ENCODE measurements at places on chromosomes 11 and 22.

GRCh38 chr22:47328550-47329243 is 566.2 kb downstream of the TBC1D22A start:
- no peak for DNase-seq

DNA sequence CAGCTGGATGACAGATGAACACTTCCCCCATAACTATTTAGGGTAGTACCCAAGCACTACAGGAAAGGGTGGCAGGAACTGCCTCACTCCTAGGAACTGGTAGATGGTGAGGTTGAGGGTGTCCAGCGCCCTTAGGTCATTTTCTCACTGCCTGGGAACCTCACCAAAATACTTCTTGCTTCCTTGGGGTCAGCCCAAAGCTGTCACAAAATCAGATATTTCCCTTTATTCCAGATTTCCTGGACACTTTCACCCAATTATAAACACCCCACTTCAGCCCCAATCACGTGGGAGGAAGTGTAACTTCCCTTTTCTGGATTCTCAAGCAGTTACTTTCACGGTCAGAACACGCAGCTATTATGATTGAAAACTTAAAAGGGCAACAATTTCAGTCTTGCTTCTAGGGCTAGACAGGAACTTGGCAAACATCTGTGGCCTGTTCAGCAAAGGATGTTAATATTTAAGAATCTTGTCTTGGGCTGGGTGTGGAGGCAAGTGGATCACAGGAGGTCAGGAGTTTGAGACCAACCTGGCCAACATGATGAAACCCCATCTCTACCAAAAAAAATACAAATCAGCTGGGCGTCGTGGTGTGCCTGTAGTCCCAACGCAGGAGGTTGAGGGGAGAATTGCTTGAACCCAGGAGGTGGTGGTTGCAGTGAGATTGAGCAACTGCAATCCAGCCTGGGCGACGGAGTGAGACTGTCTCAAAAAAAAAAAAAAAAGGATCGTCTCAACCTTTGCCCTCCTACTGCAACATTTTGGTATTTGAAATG is 4.0 kb downstream of the FTH1 start:
- DNase-seq: no peak

GRCh38 chr11:29432719-29433325 is 584.0 kb downstream of the KCNA4 start:
- no peak for DNase-seq

- DNase-seq: no peak
These were observed 26.8 kb downstream of the TPCN2 start for GRCh38 chr11:69075421-69076128.

DNA sequence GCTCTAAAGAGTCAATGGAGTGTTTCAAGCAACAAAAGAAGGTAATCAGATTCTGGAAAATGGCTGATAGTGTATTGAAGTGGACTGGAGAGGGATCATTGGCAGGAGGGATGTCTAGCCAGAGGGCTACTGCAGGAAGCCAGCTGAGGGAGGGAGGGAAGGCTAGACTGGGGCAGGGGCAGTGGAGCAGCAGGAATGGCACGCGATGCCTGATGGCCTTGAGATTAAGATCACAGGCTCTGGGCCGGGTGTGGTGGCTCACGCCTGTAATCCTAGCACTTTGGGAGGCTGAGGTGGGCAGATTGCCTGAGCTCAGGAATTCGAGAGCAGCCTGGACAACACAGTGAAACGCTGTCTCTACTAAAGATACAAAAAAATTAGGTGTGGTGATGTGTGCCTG is 47.5 kb upstream of the PRDM11 start:
- DNase-seq: no peak

GRCh38 chr11:1252371-1253102 is 29.7 kb downstream of the MUC5B start:
- no peak for DNase-seq

DNA sequence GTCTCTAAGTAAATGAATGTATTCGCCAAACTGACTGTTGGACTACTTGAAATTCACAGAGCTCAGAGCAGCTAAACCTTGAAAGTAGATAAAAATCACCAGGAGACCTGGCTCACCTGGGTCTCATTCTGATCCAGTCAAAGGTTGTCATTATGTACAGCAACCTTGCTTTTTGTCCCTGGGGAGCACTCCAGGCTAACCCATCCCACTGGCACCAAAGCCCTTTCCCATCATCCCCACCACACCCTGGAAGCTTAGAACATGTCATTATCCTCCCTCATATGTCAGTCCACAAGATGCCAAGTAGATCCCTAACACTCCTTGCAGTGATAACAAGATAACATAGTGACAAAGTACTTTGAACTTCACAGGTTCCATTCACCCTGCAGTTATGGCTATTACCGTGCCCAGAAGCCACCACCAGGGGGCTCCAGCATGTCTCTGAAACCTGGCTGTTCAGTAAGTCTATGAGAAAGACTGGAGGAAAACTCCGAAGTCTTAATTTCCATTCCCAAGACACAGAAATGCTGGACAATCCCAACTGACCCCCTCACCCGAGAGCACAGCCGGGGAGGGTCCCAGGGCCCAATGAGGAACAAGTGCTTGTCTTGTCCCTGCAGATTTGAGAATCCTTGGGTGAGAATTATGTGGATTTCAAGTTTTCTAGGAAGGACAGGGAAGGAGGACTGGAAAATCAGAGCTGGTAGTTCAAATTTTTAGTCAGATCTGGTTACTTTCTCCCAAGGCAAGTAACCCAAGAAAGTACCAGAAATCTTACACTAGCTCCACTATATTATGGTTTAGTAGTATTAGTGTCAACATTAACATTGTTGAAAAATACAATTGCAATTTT is 43.0 kb upstream of the USP47 start:
- DNase-seq: peak; percentile 80

DNA sequence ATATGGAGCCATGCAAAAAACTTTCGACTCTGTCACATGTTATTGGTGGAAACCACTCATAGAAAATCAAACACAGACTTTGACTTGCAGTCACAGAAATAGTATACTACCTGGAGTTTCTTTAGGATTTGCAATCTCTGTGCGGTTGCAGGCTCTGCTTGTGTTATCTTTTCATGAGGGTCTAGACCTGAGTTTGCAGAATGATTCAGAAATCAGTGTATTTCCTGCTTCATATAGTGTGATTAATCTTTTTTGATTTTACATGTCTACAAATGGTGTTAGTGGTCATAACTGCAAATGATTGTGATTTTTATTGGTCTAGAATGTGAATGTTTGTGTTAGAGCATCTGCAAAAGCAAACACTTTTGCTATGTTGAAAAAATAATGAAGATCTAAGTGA is 690.2 kb downstream of the NTM start:
- no peak for DNase-seq

GRCh38 chr22:19823902-19824211 is 30.8 kb downstream of the GNB1L start:
- peak; percentile 30 for DNase-seq

GRCh38 chr11:87779276-87780067 is 395.8 kb downstream of the RAB38 start:
- DNase-seq: no peak

GRCh38 chr22:39530692-39531331 is 1.7 kb downstream of the RPS19BP1 start:
- no peak for DNase-seq

GRCh38 chr11:69250186-69251056 is 43.5 kb upstream of the MYEOV start:
- no peak for DNase-seq

DNA sequence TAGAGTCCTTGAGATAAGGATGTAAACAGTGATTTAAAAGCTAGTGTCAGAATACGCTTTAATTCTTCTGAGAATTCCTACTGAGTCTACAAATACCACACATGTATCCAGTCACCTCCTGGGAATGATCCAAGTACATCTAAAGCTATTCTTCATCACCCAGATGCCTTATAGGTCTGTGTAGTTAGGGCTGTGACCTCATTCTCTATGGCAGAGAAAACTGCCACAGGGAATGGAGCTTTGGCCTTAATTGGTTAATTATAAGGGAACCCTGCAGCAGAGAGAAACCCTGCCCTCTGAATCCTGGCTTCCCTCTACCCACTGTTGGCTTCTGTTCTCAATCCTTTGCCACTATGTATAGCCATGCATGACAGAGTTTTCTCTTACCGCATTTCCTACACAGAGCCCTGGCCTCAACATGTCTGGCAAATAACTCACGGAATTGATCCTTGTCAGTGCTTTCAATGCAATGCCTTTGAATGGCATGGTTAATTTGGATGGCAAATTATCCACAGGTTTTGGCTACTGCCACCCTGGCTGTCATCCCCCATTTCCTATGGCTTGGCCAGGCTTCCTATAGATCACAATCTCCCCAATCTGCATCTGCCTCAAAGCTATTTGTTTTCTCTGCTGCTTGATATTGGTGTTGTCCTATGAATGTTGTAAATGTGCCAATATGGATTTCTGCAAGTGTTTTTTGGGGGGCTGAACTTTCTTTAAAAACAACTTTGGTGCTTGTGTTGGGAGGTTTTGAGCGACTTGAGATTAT is 2.9 kb downstream of the DIXDC1 start:
- no peak for DNase-seq

DNA sequence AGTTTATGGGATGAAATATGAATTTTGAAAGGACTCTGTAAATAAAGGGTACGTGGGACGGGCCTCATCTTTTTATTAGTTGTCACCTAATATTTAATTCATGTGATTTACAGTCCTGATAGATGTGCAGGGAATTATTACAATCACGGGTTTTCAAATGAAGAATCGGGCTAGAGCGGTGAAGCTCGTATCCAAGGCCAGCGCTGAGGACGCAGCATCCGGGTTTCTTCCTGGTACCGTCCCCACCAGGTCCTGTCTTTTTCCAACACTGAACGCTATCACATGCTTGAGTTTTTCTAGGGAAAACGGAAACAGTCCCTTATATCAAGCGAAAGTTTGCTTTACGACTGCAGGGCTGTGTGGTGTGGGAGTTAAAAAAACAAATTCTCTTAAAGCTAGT is 787 bp downstream of the SMDT1 start:
- DNase-seq: no peak

DNA sequence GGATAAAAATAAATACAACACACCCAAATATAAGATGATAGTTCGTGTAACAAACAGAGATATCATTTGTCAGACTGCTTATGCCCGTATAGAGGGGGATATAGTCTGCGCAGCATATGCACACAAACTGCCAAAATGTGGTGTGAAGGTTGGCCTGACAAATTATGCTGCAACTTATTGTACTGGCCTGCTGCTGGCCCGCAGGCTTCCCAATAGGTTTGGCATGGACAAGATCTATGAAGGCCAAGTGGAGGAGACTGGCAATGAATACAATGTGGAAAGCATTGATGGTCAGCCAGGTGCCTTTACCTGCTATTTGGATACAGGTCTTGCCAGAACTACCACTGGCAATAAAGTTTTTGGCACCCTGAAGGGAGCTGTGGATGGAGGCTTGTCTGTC is 4.9 kb downstream of the IFT46 start:
- DNase-seq: no peak

DNA sequence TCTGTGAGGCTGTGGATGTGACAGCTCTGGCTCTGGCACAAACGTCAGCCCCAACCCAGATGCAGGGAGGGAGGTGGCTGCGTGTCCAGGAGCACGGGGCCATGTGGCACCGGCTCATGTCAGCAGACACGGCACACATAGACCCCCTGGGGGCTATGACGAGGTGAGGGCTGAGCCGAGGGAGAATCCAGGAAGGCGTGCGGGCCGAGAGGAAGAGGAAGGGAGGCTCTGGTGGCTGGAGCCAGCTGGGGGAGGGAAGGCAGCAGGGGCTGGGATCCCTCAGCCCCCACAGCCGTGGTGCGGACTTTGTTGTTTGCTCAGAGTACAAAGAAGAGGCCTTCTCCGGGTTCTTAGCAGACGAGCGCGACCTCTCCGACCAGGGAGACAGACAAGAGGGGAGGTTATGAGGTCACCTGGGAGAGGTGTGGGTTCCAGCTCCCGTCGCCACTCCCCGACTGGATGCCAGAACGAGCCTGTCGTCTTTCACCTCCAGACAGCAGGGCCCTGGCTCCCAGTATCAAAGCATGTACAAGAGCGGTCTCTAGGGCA is 46.1 kb downstream of the CDKN1C start:
- DNase-seq: no peak
